ENCODE measurements at places on chromosomes 13 and 19.

GRCh38 chr13:49022472-49023144 is 46.9 kb downstream of the FNDC3A start:
- DNase-seq, result peak; percentile 47

DNA sequence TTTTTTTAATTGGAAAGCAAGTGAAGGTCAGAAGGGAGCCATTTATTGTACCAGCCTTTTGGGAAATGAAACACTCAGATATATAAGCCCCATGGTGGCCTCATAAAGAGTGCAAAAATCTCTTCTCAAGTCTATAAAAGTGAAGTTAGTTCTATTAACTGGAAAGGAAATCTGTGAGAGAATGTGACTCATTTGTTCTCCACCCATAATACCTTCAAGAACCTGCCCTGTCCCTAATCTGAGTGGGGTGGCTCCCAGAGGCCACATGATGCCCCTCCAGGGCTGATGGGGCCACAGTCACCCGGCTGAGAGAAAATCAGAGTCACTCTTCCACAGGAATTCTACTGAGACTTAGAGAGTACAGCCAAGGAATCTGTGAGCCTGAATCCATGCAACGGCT is 65.8 kb upstream of the SERP2 start:
- no peak for DNase-seq

DNA sequence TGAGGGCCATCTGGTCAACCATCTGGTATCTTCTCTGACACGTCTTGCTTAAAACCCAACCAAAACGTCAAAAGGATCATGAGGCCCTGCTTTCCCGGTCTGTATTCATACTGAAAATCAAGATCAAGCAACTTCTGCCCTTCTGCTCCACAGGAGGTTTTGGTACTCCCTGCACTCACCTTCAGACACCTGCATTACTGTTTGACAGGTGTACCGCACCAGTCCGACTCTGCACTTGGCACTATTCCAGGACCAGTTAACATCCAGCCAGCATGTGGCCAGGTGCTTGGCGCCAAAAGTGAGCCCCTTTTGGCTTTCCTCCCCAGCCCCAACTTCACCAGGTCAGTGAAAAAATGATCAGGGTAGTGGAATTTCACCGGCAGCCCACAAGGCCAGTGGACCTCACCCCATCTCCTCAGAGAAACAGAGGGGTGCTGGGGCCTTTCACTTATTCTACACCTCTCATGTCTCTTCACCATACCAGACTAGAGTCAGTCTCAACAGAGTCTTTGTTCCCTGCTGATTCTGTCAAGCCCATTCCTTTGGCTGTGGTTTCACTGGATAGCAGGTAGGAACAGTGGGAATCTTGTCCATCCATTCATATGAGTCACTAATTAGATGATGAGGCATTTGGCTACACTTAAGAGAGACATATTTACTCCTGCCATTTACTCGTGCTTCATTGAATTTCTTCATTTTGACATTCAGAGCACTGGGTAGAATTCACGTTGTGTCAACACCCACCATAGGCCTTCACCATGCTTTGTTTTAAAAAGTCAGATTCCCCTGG is 85.3 kb downstream of the ZNF726 start:
- DNase-seq, result no peak

GRCh38 chr13:52849291-52850071 is 1.0 kb upstream of the PCDH8 start:
- no peak for DNase-seq

DNA sequence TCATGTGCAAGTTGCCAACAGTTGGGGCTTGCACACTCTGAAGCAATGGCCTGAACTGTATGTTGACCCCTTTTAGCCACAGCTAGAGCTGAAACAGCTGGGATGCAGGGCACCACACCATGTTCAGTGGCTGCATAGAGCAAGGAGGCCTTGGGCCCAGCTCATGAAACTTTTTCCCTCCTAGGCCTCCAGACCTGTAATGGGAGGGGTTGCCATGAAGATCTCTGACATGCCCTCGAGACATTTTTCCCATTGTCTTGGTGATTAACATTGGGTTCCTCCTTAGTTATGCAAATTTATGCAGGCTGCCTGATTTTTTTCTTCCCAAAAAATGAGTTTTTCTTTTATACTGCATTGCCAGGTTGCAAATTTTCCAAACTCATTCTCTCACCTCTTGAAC is 165.1 kb upstream of the PRR20A start:
- no peak for DNase-seq

GRCh38 chr19:32458500-32459123 is 53.0 kb downstream of the DPY19L3 start:
- DNase-seq, result no peak

GRCh38 chr19:12774588-12775555 is at the start of gene HOOK2:
Gene HOOK2 (minus strand): TSS chr19:12775552. CDS start chr19:12775449, 103 bp downstream.
- DNase-seq, result no peak

DNA sequence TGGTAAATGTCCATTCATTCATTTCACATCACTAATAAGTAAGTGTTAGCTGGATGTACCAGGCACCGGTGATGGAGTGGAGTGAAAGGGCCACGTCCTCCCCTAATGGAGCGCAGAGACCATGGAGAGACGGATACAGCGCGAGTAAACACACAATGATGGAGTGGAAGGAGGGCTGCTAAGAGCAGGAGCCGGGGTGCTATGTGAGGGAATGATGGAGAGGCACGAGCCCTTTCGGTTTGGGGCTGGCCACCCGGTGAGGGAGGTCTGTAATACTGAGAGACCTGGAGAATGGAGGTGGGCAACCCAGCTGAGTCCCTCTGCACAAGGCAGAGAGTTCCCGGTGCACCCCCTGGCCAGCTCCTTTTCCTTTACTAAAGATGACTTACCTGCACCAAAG is 53.7 kb downstream of the PEPD start:
- DNase-seq, result no peak

- DNase-seq, result no peak
These were observed 1.7 kb upstream of the PSMC4 start for GRCh38 chr19:39969266-39969665.

DNA sequence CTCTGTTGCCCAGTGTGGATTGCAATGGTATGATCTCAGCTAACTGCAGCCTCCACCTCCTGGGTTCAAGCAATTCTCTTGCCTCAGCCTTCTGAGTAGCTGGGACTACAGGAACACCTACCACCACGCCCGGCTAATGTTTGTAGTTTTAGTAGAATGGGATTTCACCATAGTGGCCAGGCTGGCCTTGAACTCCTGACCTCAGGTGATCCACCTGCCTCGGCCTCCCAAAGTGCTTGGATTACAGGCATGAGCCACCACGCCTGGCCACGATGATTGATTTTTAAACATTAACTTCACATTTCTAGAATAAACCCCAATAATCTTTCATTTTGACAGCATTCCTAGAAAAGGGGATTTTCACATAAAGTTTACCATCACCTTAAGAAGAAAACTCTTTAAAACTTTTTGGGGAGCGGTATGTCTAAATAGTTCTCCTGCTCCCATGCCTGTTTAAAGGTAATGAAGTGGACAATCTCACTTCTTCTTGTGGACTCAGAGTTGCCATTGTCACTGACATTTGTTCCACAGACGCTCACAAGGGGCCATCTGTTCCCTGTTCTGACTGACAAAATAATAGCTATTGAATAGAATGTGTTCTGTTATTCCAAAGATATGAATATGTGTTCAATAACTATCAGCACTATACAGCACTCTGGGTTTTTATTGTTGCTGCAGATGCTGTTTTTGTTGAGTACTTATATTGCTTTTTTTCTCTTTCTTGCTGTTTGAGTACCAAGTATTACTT is 66.1 kb upstream of the C1QTNF9B start:
- DNase-seq, result no peak

DNA sequence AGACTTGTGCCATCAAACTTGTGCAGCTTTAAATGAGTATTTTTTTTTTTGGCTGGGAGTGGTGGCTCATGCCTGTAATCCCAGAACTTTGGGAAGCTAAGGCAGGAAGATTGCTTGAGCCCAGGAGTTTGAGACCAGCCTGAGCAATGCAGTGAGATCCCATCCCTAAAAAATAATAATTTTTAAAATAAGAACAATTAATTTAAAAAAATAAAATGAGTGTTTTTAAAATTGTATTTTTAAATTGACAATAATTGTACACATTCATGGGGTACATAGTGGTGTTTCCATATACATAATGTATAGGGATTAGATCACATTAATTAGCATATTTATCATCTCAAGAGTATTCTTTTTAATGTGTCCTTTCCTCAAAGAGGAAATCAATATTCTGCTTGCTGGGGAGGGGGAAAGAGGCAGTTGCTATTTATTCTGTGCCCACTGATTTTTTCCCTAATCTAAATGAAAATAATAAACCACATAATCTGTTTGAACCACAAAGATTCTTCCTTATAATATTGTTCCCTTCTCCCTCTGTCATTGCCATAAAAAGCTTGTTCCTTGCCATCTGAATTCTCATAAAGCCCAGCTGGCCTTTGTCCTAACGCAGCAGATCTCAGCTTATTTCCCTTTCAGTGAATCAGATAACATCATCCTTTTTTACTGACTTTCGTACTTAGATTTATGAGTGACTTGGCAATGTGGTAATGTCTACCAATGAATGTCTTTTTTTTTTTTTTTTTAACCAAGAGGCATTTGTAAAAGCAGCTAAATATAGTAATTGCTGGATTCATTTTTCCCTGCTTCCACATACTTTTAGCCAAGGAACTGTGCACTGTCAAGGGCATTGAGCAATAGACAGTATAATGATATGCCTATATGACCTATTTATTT is 81.8 kb upstream of the RUBCNL start:
- peak; percentile 47 for DNase-seq

Data from astrocyte (in vitro differentiated cells and primary cell).